ENCODE measurements at places on chromosomes 16 and 17. TPM values are rescaled to one million over a fixed set of nuclear protein-coding genes. Genes with fewer than 3 reads are reported as not detected.

Gene MYLK3
- 0.15 TPM for total RNA-seq

Gene CX3CL1
- not detected for total RNA-seq

Gene TMEM98
- 1.1 TPM for total RNA-seq

Gene TPSB2
- total RNA-seq: not detected

Gene ZMYND15
- 0.24 TPM for total RNA-seq

GRCh38 chr16:67397036-67397801 lies 3.9 kb upstream of the TPPP3 start:
- DNase-seq: no peak

- no peak for DNase-seq
These were observed 8.8 kb downstream of the SEC14L5 start for GRCh38 chr16:4966736-4967453.

- DNase-seq: peak; percentile 61
These were observed 13.6 kb downstream of the ZC3H7A start for GRCh38 chr16:11783319-11784037.

DNA sequence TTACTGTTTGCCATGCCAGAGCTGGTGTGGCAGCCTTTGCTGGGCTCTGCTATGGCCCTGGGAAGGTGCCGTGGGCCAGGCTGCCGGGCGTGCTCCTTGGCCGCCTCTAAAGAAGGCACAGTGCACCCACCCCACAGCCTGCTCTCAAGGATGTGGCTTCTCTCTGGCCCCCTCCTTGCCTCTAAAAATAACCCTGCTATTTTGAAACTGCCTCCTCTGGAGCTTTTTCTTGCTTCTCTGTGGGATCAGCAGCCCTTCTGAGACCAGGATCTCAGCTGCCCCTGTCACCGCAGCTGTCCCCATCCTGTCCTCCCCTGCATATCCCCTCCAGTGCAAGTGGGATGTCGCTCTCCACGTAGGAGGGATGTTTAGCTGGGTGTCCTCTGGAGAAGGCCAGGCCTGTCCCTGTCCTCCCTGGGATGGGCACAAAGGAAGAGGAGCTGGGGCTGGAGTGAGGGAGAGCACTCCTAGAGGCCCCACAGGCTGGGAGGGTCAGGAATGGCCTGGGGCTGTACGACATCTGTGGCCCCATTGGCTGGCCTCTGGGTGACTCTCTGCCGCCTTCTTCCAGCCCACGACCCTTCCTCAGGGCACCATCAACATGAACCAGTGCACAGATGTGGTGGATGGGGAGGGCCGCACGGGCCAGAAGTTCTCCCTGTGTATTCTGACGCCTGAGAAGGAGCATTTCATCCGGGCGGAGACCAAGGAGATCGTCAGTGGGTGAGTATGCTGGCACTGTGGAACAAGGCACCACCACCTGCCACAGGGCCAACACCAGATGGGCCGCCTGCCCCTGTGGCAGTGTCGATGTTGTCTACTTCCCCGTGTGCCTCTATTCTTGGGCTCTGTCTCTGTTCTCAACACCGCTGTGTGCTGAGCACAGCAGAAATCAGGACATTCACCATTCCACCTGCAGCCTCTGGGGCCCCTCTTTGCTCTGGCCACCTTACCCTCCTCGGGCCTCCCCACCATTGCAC lies 79.7 kb downstream of the PLD6 start:
- no peak for DNase-seq

GRCh38 chr16:84891149-84891795 lies 71.5 kb downstream of the CRISPLD2 start:
- DNase-seq: no peak

GRCh38 chr16:57732714-57733113 lies 2.9 kb upstream of the KATNB1 start:
- no peak for DNase-seq

DNA sequence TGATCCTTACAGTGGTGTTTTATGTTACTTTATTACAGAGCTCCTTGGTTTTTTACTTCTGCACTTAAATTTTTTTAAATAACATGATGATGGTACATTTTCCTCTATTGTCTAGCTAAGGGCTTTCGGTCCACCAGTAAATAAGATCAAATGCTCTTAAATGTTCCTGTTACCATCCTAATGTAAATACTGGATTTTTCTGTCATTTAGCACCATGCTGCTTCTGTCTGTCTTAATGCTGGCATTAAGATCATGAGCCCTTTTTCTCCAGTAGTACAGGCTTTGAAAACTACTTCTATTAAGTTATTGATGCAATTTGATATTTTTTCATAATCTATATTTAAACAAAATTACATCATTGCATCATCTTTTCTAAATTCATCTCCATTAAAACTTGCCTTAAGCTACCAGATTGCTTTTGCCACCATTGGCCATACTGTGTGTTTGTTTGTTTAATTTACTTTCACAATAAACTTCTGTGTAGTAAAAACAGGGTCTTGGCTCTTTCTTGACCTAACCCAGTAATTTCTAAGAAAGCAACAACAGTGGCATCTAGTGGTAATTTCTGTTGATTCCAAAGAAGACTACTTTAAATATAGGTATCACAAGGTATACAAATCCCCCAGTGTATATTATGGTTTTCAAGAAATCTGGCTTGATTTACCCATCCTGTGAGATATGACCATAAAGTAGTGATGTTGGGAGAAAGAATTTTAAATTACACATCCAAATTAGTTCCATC lies 9.0 kb upstream of the PHAF1 start:
- DNase-seq: no peak

DNA sequence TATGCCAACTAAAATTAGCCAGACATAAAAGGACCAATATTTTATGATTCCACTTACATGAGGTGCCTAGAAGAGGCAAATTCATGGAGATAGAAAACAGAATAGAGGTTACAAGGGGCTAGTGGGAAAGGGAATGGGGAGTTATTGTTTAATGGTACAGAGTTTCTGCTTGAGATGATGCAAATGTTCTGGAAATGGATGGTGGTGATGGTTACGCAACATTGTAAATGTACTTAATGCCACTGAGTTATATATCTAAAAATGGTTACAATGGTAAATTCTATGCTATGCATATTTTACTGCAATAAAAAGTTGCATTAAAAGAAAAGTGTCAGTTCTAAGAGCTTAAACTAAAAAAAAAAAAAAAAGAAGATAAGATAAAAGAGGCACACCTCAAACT lies 17.9 kb downstream of the MT1X start:
- no peak for DNase-seq

DNA sequence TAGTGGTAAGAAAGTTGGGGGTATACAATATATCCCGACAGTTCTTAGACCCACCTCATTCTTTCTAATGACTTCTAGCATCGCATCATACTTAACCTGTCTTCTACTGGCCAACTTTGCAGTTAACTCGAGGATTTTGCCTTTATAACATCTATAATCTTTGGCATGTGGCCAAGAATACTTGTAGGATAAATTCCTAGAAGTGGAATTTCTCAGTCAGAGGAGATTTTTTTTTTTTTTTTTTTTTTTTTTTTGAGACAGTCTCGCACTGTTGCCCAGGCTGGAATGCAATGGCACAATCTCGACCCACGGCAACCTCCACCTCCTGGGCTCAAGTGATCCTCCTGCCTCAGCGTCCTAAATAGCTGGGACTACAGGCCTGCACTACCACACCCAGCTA lies 253.5 kb downstream of the MRTFB start:
- DNase-seq: no peak

DNA sequence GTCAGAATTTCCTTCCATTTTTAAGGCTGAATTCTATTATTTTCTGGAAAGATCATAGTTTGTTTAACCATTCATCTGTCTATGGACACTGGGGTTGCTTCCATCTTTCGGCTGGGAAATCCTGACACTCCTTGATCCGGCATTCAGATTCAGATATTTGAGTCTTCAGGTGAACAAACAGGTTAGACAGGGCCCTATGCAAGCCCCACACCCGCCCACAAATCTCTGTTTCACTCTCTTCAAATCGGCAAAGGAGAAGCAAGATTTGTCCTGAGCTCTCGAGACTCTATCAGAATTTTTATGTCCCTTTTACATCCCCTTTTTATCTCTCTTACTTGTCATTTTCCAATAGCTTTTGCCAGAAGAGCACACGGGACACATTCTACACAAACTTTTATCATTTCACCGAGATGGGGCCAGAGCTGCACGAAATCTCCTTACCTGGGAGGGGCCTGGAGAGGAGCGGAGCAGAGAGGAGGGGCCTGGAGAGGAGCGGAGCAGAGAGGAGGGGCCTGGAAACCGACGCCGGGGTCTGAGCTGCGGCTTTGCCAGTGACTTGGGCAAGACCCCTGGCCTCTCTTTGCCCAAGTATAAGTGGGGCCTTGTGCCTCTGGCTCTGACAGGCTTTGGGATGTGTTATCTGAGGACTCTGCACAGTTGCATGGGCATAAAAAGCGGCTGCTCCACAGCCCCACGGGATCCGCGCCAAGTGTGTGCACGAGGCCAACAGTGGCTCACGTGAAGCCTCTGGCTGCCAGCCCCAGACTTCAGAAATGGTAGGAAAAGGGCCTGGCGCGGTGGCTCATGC lies 54.3 kb upstream of the RBFOX3 start:
- no peak for DNase-seq

DNA sequence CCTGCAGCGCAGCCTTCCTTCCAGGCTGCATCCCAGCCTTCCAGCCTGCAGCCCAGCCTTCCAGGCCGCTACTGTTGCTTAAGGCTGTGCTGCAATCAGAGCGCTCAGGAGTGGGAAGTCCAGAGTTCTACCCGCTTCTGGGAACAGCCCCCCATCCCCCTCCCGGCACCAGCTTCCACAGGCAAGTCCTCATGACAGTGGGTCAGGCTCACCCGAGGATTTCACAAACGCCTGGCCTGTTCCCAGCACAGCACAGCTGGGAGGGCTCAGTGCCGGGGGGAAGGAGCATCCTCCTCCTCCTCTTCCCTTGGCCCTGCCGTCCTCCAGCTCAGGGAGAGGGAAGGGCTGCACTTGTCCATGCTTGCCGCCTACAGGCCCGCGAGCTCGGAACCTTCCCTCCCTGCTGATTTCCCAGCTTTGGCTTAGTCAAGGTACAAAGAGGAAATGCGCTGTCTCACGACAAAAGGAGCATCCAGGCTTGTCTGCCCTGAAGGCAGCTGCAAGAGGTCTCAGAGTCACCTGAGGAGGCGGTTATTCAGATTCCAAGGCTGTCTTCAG lies 8.3 kb downstream of the SOCS3 start:
- no peak for DNase-seq

GRCh38 chr16:47139561-47140185 lies 4.1 kb downstream of the NETO2 start:
- DNase-seq: no peak

All from activated CD4-positive, alpha-beta memory T cell treated with anti-CD3 and anti-CD28 coated beads for 36 hours (primary cell).